Smooth muscle cell of the pulmonary artery (primary cell): ENCODE measurements at places on chromosomes 12 and 14. TPM values are rescaled to one million over a fixed set of nuclear protein-coding genes. Genes with fewer than 3 reads are reported as not detected.

The CMA1 gene
- not detected in 2 replicates for total RNA-seq

The VDR gene
- total RNA-seq, result 13.0 and 13.6 TPM in 2 replicates

The ACSM4 gene
- total RNA-seq, result not detected in 2 replicates

The TSPAN8 gene
- 9.8 and 108 TPM in 2 replicates for total RNA-seq

The GALNT9 gene
- total RNA-seq, result 0.07 and 0.86 TPM in 2 replicates

The CIROP gene
- total RNA-seq, result 0.13 TPM in 1 of 2 replicates, not detected in the other

The ASIC1 gene
- 3.5 and 3.6 TPM in 2 replicates for total RNA-seq

The BDKRB2 gene
- total RNA-seq, result 0.73 and 2.7 TPM in 2 replicates

The HSPA2 gene
- 18.0 and 23.3 TPM in 2 replicates for total RNA-seq

The LTBP2 gene
- total RNA-seq, result 517 and 605 TPM in 2 replicates

The GPD1 gene
- 0.13 and 0.20 TPM in 2 replicates for total RNA-seq

The HOXC6 gene
- total RNA-seq, result 0.56 and 2.3 TPM in 2 replicates

The PTGER2 gene
- total RNA-seq, result 3.8 and 8.2 TPM in 2 replicates

The SLC24A4 gene
- not detected in 2 replicates for total RNA-seq

The LMNTD1 gene
- 0.39 and 0.63 TPM in 2 replicates for total RNA-seq

The RHEBL1 gene
- 0.23 and 0.59 TPM in 2 replicates for total RNA-seq

The SLCO1B3 gene
- 0.07 TPM in 1 of 2 replicates, not detected in the other for total RNA-seq

The B3GNT4 gene
- 0.52 and 0.59 TPM in 2 replicates for total RNA-seq

The OTOGL gene
- total RNA-seq, result 0.07 and 0.39 TPM in 2 replicates

The SLC6A13 gene
- 0.30 TPM in 1 of 2 replicates, not detected in the other for total RNA-seq

The GPRC5D gene
- total RNA-seq, result 0.13 TPM in 1 of 2 replicates, not detected in the other

The TMCC3 gene
- 0.20 and 0.53 TPM in 2 replicates for total RNA-seq

The OTUB2 gene
- total RNA-seq, result 1.8 and 1.9 TPM in 2 replicates

The MGP gene
- total RNA-seq, result 81.2 and 251 TPM in 2 replicates

The AMN gene
- 0.07 and 0.13 TPM in 2 replicates for total RNA-seq

The ACRBP gene
- 0.13 and 0.26 TPM in 2 replicates for total RNA-seq

The TMEM121 gene
- total RNA-seq, result 8.9 and 13.0 TPM in 2 replicates

The LRRIQ1 gene
- 0.17 and 0.20 TPM in 2 replicates for total RNA-seq

The LALBA gene
- total RNA-seq, result not detected in 2 replicates

The TGM1 gene
- 0.65 and 1.5 TPM in 2 replicates for total RNA-seq

The STYK1 gene
- 0.53 and 2.3 TPM in 2 replicates for total RNA-seq

The DAO gene
- total RNA-seq, result not detected in 2 replicates

The POU6F1 gene
- total RNA-seq, result 3.5 and 5.2 TPM in 2 replicates

The RNASE7 gene
- total RNA-seq, result not detected in 2 replicates

The RIMBP2 gene
- not detected in 2 replicates for total RNA-seq

The HOXC12 gene
- not detected in 2 replicates for total RNA-seq

The E2F7 gene
- 16.7 and 56.5 TPM in 2 replicates for total RNA-seq

The AQP2 gene
- 0.07 TPM in 1 of 2 replicates, not detected in the other for total RNA-seq

The OAS2 gene
- total RNA-seq, result 2.5 and 4.2 TPM in 2 replicates

The PIK3C2G gene
- total RNA-seq, result not detected in 2 replicates

The USP44 gene
- 0.69 and 1.8 TPM in 2 replicates for total RNA-seq

The FKBP4 gene
- total RNA-seq, result 66.5 and 70.7 TPM in 2 replicates

The BMAL2 gene
- 22.8 and 54.1 TPM in 2 replicates for total RNA-seq

The HELB gene
- total RNA-seq, result 2.2 and 5.0 TPM in 2 replicates

The PPM1H gene
- total RNA-seq, result 2.5 and 2.9 TPM in 2 replicates

The ATP23 gene
- total RNA-seq, result 2.8 and 9.8 TPM in 2 replicates

The LRCOL1 gene
- not detected in 2 replicates for total RNA-seq

The PLEKHG7 gene
- total RNA-seq, result not detected in 2 replicates

The C12orf42 gene
- total RNA-seq, result not detected in 2 replicates

The GYS2 gene
- 0.03 TPM in 1 of 2 replicates, not detected in the other for total RNA-seq

The DBX2 gene
- total RNA-seq, result not detected in 2 replicates

The KSR2 gene
- under 0.01 TPM in 2 replicates for total RNA-seq

The NKX2-1 gene
- not detected in 2 replicates for total RNA-seq

The FAM216A gene
- total RNA-seq, result 11.9 and 17.3 TPM in 2 replicates

The PRR13 gene
- total RNA-seq, result 24.2 and 30.9 TPM in 2 replicates

The RPGRIP1 gene
- not detected in 2 replicates for total RNA-seq

The KRT85 gene
- not detected in 2 replicates for total RNA-seq

The PTPRR gene
- total RNA-seq, result 0.78 and 0.92 TPM in 2 replicates
